ENCODE measurements at places on chromosomes 6 and 20. TPM values are rescaled to one million over a fixed set of nuclear protein-coding genes. Genes with fewer than 3 reads are reported as not detected.

SLC17A9 gene
- total RNA-seq = not detected

RIN2 gene
- total RNA-seq = 22.7 TPM

SUPT3H gene
- total RNA-seq = 3.9 TPM

DUSP15 gene
- 1.4 TPM for total RNA-seq

FUCA2 gene
- 52.4 TPM for total RNA-seq

FKBP5 gene
- total RNA-seq = 117 TPM

PAK5 gene
- not detected for total RNA-seq

SIRPD gene
- not detected for total RNA-seq

BCAS1 gene
- 0.41 TPM for total RNA-seq

TRIM40 gene
- total RNA-seq = not detected

PLCG1 gene
- total RNA-seq = 45.7 TPM

ARG1 gene
- total RNA-seq = not detected

EYA4 gene
- total RNA-seq = 8.3 TPM

RIPPLY2 gene
- total RNA-seq = not detected

ETV7 gene
- total RNA-seq = 0.14 TPM

NTSR1 gene
- 0.09 TPM for total RNA-seq

LY86 gene
- not detected for total RNA-seq

GSTA4 gene
- total RNA-seq = 9.2 TPM

SOX4 gene
- 9.8 TPM for total RNA-seq

CFAP61 gene
- 0.16 TPM for total RNA-seq

SNAI1 gene
- 12.0 TPM for total RNA-seq

MBOAT1 gene
- total RNA-seq = 2.5 TPM

TTK gene
- 20.5 TPM for total RNA-seq

POPDC3 gene
- 24.4 TPM for total RNA-seq

LAMA2 gene
- total RNA-seq = 0.30 TPM

IPCEF1 gene
- 0.02 TPM for total RNA-seq

ZSCAN23 gene
- total RNA-seq = not detected

SLA2 gene
- total RNA-seq = 0.12 TPM

OTOR gene
- total RNA-seq = not detected

GHRH gene
- total RNA-seq = not detected

AIF1 gene
- total RNA-seq = not detected

GABRR1 gene
- total RNA-seq = not detected

ADGB gene
- total RNA-seq = not detected

LGSN gene
- 2.7 TPM for total RNA-seq

CCN5 gene
- 27.5 TPM for total RNA-seq

GPX5 gene
- total RNA-seq = not detected

Measured in A549 treated with Mapracorat at 1 μM for 4 hours (cell line).